NCI-H510A treated with DMSO at 0.1 percent for 48 hours (cell line): ENCODE measurements at places on chromosomes 6 and 20.

DNA sequence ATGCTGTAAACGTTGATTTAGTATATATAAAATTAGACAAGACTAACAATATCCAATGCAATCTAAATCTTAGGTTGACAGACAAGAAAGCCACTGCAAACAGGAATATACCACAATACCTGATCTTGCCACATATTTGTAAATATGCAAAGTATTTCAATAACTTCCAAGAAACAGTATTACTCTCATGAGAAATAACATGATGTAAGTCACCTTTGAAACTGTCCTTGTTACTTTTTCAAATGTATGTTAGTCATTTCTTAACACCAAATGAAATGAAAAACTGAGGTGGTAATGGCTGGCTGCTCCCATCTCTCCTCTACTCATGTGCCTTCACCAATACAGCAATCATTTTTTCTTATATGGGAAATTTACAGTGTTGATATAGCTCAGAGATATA, 118.7 kb downstream of the ATG5 start:
- no peak for DNase-seq

- no peak for DNase-seq
Observed at GRCh38 chr6:149480502-149481280, 4.1 kb downstream of the ZC3H12D start.

GRCh38 chr6:5178806-5179205, 81.9 kb downstream of the LYRM4 start:
- no peak for DNase-seq

GRCh38 chr6:142693441-142693840, 251.5 kb downstream of the HIVEP2 start:
- DNase-seq, result no peak

DNA sequence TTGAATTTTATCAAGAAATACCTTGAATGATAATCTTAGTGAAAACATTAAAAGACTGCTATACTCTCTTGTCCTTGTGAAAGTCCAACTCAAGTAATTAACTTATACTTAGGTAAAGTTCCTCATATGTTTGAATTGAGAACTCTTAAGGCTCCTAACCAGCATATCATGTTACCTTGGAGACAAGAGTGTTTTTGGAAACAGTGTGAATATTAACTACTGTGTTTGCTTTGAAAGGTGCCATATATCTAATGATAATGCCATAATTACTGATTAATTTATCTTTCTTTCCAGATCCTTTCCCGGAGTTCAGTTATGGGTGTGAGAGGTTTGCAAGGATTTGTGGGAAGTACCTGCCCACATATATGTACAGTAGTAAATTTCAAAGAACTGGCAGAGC, 10.5 kb downstream of the FAM120B start:
- no peak for DNase-seq

DNA sequence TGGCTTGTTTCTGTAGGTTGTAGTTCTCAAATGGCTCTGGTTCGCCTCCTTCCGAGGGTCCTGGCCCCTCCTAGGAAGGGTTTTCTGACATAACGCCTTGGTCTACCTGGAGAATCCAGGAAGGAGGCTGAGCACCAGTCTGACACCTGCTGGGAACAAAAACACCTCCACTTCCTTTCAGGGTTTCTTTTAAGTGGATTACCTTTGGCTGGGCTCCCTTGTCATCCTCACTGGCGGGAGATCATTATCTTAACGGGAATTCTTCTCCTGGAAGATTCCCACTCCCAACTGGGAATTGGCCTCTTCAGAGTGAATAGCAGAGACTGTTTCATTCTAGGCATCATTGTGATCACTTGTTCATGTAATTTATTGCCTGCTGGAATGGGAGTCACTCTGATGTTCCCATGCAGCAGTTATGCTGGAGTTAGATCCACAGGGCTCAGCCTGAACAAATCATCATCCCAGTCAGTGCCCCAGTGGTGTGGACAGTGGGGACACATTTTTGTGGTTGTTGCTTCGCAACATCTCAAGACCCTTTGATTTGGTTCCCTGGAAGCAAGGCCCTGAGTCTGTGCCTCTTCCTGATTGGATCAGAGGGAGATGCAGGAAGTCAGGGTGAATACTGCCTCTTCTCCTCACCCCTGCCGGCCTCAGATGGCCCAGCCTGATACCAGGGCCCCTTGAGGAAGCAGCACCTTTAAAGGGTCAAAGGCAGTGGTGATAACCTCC, 49.1 kb downstream of the LYRM2 start:
- no peak for DNase-seq

DNA sequence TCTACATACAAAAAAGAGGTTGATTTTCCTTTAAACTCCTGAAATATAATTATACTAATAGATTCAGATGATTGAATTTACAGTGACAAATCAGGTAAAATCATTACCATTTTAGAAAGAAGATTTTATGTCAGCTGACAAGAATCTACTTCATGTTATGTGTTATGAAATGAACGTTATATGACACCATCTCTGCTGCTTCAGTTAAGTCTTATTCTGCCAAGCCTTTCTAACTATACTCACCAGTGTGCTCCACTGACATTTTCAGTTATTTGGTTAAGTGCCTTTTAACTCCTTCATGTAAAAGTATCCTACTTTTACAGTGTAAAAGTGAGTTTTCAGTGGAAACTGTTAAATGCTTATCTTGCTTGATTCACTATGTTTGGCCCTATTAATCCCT, 80.4 kb downstream of the RWDD2A start:
- no peak for DNase-seq

DNA sequence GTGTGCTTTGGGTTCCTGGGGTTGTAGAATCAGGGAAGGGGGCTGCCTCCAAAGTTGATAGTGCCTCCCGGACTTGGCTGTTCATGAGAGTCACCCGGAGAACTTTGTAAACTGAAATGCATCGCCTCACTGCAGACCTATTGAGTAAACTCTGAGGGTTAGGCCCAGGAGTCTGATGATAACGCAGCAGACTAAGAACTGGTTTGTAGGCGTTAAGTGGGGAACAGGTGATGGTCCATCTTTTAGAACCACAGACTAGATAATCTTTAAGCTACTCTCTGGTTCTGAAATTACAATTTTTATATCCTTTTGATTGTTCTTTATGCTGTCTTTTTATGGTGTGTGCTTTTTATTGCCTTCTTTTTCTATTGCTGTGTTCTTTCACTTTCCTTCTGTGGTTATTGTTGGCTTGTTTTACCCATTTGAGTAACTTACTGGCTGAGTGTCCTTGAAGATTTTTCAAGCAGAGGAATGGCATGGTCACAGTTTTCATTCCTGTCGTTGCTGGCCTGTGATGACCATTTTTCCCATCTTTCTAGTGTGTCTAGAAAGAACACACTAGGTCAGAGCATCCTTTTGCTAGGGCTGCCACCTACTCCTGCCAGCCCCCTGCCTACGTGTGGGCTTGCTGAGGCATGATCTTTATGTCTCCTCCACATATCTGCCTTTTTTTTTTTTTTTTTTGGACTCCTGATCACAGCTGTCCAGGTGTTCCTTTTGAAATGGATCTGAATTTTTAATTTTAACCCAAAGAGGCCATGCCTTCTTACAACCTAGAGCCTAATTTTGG, 30.9 kb downstream of the LRRC1 start:
- no peak for DNase-seq

DNA sequence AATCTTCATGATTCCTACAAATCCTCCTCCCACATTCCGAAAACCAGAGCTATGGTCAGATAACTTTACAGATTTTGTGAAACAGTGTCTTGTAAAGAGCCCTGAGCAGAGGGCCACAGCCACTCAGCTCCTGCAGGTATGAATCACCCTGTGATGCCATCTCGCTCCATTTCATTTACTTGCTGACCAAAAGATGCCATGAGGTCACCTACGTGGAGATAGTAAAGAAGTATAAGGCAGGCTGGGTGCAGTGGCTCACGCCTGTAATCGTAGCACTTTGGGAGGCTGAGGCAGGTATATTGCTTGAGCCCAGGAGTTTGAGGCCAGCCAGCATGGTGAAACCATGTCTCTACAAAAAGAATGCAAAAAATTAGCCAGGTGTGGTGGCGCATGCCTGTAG, 30.9 kb downstream of the STK4 start:
- DNase-seq, result no peak

DNA sequence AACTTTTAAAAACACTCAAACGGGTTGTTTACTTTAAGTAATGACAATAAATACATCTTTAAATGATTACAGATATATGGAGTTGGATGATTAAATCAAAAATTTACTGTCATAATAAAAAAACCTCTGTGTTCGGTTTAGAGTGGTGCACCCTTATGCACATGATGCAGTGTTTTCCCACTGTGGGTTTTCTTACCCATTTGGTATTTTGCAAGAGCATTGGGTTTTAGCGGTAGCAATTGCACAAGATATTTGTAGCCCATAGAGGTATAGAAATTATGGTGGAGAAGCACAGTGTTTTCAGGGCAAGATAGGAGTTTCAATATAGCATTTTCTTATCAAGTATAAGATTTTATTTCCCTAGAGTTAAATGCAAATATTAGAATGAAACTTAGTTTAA, 410.8 kb upstream of the PLCB4 start:
- DNase-seq, result no peak

- no peak for DNase-seq
Observed at GRCh38 chr6:142485256-142485655, 183.4 kb downstream of the ADGRG6 start.

DNA sequence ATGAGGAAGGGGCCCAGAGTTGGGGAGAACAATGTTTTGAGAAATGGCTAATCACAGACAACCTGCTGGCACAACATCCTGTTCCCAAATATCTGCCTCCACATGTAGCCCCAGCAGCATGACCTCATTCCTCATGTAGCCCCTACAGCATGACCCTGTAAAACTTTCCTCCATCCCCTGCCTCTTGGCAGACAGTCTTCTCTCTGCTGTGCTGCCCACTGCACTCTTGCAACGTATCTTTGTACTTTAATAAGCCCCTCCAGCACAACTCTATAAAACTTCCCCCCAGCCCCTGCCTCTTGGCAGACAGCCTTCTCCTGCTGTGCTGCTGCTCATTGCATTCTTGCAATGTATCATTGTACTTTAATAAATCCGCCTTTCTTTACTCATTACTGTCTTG, 278.8 kb downstream of the HDGFL1 start:
- no peak for DNase-seq

DNA sequence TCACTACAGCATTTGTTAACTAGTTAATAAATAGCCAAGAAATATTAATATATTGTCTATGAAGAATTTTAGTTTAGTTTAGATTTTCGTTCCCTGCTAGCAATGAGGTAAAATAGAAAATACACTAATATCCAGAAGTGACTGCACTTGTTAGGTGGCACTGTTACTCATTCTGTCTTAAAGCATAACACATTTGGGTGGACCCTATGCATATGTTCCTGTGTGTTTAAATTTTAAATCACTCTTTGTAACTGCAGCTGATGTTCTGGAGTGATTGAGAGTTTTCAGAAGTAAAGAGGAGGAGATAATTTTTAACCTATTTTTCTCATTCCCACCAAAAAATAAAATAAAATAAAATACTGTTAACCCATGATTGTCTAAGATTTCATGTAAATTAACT, 73.9 kb upstream of the SOX4 start:
- no peak for DNase-seq

GRCh38 chr6:38169977-38170526, 350.5 kb downstream of the ZFAND3 start:
- peak; percentile 98 for DNase-seq

- no peak for DNase-seq
Observed at GRCh38 chr20:45344168-45344860, 3.9 kb downstream of the SDC4 start.

- no peak for DNase-seq
Observed at GRCh38 chr20:1287787-1288569, 21.9 kb downstream of the SNPH start.

- no peak for DNase-seq
Observed at GRCh38 chr6:158206740-158207421, 38.7 kb downstream of the GTF2H5 start.

- DNase-seq, result no peak
Observed at GRCh38 chr6:151276112-151276740, 36.5 kb downstream of the AKAP12 start.

- DNase-seq, result no peak
Observed at GRCh38 chr6:134826889-134827737, 122.8 kb downstream of the ALDH8A1 start.

DNA sequence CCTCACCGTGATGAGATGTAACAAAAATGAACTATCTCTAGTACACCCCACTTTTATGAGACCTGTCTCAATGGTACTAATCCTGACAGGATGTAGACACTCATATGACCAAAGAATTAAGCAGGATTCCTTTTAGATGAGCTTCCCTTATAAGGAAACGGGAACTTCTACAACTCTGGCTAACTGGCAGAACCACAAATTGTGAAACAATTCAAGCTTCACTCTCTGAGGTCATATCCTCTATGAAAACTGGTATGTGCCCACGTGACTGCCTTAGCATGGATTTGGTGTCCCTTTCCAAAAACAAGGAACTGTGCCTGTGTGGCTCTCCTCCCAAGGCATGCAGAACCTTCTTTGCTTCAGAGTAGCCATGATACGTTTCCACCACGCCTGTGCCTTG, 14.1 kb upstream of the CPNE5 start:
- no peak for DNase-seq

DNA sequence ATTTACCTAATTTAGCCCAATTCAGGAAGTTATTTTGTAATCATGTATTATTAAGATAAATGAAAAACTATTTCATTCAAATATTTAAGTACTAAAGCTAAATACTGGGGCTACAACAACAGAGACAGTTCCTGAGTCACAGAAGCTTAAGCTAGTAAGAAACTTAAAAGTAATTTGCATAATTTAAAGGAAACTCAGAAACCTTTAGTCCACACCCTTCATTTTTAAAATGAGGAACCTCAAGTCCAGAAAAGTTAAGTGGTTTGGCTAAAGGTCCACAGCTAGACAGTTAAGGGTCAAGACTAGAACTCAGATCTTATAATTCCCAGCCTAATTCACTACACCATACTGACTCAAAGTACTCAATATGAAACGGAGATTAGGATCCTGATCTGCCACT, 7.2 kb downstream of the LMBRD1 start:
- DNase-seq, result no peak

DNA sequence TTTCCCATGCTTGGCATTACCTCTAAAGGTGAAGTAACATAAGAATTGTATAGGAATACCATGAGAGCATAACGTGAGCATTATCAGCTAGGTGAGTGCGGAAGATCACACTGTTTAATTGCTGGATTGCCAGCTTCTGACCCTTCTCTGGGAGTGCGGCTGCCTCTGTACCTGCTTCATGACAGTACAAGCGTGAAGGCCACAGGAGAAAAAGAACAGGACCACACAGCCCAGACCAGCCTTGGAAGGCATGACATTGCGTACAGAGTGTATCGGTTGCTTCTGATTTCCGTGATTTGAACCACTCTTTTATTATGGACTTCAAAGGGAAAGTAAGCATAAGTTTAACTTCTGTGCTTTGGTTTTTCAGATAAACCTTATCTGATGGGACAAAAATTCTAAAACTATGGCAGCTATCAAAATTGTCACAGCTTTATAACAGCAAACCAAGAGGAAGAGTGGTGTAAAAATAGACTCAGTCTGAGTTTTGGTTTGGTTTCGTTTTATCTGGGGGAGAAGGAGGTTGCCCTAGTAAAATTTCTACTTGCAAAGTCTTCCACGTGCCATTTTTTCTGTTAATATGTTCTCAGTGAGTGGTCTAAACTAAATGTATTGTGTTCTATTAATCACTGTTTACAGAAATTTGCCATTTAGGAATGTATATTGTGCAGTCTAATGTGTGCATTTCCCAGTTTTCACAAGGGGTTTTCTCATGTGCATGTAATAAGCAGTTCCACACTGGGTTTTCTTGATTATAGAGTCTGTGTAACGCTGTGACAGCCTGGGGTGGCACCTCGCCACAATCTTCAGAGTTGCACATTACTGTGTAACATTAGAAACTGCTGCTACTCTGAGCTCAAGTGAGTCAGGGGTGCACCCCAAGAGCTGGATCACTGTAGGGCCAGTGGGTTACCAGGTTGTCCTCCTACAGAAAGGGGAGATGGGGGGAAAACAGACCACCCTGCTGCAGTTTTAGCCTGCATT, 97.3 kb downstream of the RPP40 start:
- DNase-seq, result no peak
